CD4-positive, alpha-beta T cell treated with Interleukin-10 for 1 hour (primary cell): ENCODE measurements at places on chromosomes 1 and 21.

- DNase-seq: no peak
Observed at GRCh38 chr1:7781501-7781900, 2.6 kb upstream of the PER3 start.

- DNase-seq: no peak
Observed at GRCh38 chr1:227893949-227894721, 53.6 kb downstream of the WNT9A start.

- DNase-seq: peak; percentile 30
Observed at GRCh38 chr1:16073490-16074119, at the start of gene FAM131C. Gene FAM131C, minus strand, starts transcription at chr1:16073651. Its CDS starts 209 bp downstream, at chr1:16073442.

GRCh38 chr1:58447886-58448285 is 98.6 kb downstream of the OMA1 start:
- no peak for DNase-seq

- DNase-seq: no peak
Observed at GRCh38 chr1:107196973-107197562, 56.2 kb downstream of the NTNG1 start.

DNA sequence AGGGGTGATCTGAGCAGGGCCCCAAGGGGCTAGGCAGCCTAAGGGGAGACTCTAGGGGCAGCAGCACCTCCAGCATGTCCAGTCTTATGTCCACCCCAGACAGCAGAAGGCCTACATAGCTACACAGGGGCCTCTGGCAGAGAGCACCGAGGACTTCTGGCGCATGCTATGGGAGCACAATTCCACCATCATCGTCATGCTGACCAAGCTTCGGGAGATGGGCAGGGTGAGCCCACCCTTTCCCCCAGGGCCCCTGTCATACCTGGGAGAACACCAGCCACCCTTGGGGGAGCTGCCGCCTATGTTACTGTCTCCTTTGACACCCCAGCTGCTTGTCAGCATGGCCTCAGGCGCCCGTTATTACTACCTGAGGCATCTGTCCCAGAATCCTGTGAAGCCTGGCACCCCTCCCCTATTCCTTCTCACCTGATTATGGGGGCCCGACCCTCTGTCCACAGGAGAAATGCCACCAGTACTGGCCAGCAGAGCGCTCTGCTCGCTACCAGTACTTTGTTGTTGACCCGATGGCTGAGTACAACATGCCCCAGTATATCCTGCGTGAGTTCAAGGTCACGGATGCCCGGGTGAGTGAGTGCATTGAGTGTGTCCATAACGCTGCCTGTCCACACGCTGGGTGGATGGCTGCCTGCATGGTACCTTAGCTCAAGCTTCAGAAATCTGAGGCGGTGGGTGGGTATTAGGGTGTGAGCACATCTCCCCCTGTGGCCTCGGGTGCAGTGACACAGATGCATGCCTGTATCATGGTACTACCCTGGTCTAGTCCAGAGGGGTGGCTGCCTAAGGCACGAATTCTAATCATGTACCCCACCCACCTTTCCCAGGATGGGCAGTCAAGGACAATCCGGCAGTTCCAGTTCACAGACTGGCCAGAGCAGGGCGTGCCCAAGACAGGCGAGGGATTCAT is 29.7 kb upstream of the KDM4A start:
- DNase-seq: no peak

- no peak for DNase-seq
Observed at GRCh38 chr1:205291596-205291995, 29.9 kb downstream of the NUAK2 start.

GRCh38 chr1:87902830-87903229 is 574.1 kb downstream of the LMO4 start:
- peak; percentile 0 for DNase-seq

DNA sequence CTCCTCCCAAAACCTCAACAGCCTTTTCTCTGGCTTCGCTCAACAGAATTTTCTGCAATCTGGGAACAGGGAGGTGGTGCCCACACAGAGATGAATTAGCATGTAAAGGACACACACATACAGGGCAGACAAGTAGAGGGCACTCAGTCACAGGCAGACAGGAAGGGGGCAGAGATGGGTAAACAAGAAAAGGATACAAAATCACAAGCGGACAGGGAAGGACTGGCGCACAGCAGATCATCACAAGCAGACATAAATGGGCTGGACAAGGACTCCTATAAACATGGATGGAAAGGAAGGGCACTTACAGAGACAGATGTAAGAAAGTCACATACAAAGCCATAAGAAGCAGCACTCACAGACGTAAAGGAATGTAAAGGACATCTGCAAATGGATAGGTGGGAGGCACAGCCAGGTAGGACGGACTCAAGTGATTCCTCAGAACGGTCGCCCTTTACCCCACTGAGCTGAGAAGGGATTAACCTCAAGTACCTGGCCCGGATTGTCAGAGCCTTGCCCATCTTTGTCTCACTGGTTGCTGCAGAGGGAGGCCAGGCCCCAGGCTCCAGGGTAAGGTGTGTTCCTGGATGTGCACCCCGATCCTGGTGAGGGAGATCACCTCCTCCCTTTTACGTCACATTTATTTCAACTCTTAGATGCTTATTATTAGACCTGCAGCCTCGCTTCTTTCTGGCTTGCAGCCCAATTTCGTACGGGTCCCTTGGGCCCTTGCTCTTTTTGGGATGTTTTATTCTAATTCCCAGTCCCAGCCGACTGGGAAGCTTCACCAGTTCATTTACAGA is 836 bp upstream of the PRCC start:
- peak; percentile 8 for DNase-seq

DNA sequence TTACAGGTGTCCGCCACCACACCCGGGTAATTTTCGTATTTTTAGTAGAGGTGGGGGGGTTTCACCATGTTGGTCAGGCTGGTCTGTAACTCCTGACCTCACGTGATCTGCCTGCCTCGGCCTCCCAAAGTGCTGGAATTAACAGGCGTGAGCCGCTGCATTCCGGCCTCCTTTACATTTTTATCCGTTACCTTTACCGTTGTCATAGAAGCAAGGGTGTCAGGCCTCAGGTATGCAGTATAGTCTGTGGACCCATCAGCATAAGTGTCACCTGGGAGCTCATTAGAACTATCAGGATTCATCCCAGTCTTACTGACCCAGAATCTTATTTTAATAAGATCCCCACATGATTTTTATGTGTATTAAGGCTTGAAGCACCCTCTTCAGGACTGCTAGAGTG is 5.4 kb downstream of the CDC42 start:
- no peak for DNase-seq

DNA sequence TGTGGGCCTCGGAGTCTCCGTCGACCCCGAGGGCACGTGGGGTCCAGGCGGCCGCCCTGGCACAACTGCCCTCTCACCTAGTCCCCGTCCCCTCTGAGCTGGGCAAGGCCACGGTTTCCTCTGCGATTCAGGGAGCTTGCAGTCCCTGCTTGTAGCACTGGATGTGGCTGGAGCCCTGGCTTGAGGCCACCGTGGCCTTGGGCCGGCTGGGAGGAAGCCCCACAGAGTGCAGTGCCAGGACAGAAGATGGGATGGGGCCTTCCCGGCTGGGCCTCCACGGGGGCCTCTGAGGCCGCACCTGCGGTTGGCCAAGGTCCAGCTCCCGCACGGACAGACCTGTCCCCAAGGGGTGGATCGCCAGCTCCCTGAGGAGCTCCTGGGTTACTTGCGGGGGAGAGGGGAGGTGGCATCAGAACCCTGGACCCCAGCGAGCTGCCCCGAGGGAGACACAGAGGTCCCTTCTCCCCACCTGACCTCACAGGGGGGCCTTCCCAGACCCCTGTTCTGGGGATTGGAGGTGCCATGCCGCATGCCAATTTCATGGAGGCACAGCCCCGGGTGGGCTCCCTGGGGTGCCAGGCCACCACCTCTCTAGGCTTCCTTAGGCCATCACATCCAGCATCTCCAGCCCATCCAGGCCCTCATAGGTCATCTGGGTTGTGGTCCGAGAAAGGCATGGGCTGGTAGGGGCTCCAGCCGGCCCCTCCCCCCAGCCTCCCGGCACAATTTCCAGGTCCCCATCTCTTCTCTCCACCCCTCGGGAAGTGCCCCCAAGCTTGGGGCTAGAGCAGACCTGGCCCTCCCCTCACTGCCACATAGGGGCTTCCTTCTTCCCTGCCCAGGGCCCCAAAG is 80.8 kb downstream of the MORN1 start:
- no peak for DNase-seq

GRCh38 chr1:115090540-115090939 is 1.2 kb upstream of the TSPAN2 start:
- no peak for DNase-seq

DNA sequence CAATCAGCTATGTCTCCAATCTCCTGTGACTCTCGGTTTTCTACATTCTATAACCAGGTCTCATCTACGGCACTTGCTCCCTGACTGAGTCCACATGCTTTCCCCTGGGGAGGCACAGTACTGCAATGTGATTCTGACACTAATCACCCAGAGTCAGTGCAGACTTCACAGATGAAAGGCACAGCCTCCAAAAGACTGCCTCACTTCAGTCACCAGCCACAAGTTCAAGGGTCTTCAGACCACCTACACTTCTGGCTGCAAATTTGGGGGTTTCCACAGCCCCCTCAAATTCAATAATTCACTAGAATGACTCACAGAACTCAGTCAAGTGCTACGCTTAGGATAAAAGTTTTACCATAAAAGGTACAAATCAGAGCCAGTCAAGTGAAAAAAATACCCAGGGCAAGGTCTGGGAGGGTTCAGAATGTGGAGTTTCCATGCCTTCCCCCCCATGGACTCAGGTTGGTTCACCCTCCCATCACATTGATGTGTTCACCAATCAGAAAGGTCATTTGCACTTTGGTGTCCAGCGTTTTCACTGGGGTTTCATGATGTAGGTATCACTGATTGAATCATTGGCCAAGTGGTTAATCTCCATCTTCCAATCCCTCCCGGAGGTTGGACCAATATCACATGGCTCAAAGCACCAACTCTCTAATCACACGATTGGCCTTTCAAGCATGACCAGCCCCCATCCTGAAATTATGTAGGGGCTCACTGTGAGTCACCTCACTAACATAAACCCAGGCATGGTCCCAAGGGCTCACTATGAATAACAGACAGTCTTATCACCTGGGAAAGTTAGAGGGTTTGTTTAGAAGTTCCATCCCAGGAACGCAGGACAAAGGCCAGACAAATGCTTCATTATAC is 182.9 kb upstream of the CAMK1G start:
- DNase-seq: no peak

DNA sequence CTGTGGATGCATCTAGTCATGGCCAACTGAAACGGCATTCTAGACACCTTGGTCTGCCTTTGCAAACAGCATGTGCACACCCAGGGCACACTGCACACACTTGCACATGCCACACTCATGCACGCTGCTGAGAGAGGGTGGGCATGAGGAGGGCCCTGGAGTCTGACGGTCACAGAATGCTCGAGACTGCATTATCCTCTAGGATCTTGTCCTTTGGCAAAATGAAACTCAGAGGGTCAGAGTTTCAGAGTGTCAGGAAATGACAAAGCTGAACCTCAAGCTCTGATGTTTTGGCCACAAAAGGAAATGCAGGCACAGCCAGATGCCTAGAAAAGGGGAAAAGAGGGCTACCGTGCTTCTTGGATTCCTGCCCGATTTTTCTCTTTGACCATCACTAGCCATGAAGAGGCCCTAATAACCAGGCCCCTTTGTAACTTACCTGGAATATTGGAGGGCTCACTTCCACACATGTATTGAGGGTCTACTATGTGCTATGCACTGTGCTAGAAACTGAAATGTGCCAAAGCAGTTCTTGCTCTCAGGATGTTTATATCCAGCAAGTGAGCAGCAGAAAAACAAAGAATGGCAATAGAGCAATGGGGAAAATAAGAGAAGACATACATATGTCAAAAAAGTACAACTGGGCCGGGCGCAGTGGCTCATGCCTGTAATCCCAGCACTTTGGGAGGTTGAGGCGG is 65.4 kb downstream of the TOMM20 start:
- no peak for DNase-seq

DNA sequence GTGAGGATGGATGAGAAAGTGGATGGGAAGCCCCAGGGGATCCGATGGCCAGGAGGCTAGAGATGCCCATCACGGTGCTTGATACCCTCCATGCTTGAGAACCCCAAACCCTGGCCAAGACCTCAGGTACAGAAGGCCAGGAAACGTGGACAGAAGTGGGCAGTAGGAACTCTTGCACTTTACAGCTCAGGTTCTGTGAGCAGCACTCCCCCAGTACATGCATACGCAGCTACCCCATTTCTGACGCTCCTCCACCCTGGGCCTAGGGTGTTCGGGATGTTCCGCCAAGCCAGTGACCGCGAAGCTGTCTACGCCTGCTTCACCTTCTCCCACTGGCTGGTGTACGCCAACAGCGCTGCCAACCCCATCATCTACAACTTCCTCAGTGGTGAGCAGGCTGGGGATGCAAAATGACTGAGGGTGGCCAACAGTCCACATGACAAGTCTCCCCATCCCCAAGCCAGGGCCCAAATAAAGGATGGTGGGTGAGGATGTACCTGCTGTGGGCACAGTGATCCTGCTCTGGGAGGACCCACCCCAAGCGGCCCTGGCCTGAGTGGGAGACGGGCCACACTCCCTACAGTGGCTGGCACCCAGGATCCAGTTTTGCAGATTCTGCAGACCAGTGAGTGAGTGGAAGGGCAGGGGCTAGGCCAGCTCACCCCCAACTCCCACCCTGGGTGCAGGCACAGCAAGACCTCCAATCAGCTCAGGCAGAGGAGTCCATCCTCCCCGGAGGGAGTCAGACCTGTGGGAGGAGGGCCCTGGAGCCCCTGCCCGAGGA is 7.4 kb downstream of the HCRTR1 start:
- DNase-seq: no peak

- no peak for DNase-seq
Observed at GRCh38 chr1:162323023-162323422, 53.6 kb downstream of the SPATA46 start.

GRCh38 chr1:23909412-23909811 is 3.8 kb downstream of the CNR2 start:
- peak; percentile 21 for DNase-seq

- DNase-seq: no peak
Observed at GRCh38 chr1:235199441-235199840, 38.4 kb upstream of the RBM34 start.

- no peak for DNase-seq
Observed at GRCh38 chr1:41809692-41810091, 109.0 kb downstream of the HIVEP3 start.
